HT-29 (cell line): ENCODE measurements at places on chromosomes 7 and 10.

GRCh38 chr10:23363793-23364135, 19.2 kb upstream of the C10orf67 start:
- DNase-seq: no peak

- no peak for DNase-seq
Observed at GRCh38 chr7:50690541-50691011, 92.1 kb downstream of the GRB10 start.

DNA sequence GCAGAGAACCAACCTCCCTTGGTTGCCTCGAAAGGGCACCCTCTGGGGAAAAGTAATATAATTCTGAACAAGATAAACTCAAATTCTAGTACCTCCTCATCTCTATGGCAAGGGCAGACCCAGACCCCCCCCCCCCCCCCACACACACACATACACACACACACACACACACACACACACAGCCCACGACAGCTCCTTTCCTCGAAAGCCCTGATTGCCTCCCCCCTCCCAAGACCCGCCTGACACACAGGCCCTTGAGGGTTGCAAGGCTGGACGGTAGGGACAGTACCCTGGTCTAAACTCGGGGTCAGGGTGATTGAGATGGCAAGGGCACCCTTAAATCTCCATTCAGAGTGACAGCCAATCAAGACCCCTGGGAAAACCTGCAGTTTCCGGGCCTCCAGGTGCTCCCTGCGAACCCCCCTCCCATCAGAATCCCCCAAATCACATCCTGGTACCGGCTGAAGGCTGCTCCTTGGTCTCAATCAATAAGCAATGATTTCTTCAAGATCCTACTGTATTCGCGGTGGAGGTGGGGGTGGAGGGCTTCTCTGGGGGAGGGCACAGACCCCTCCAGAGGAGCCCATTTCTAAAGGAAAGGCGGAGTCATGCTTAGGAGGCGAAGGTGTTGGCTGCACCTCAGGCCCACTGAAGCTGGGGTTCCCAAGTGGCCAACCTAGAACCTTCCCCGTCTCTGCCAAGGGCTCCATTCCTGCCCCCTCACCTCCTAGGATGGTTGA, 100.7 kb downstream of the HIP1 start:
- DNase-seq: no peak

GRCh38 chr7:121023194-121023593, 34.7 kb downstream of the CPED1 start:
- DNase-seq: no peak

GRCh38 chr10:32204606-32205005, 142.4 kb downstream of the EPC1 start:
- no peak for DNase-seq

DNA sequence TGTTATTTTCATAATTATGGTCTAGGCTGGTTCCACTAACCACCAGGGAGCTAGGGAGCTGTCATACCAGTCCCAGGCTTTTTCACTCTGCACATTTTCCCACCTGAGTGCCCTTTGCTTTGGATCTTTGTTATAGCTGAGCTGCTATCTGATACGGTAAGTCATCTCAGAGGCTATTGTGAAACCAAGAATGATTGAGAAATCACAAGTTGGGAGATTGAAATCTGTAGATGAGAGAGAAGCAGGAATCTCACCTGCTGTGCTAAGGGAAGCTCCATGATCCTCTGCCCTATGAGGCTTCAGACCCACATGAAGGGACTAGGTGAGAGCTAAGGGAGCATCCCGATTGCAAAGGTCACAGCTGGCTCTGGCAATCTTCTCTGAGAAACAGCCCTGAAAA, 307.8 kb downstream of the REEP3 start:
- no peak for DNase-seq

DNA sequence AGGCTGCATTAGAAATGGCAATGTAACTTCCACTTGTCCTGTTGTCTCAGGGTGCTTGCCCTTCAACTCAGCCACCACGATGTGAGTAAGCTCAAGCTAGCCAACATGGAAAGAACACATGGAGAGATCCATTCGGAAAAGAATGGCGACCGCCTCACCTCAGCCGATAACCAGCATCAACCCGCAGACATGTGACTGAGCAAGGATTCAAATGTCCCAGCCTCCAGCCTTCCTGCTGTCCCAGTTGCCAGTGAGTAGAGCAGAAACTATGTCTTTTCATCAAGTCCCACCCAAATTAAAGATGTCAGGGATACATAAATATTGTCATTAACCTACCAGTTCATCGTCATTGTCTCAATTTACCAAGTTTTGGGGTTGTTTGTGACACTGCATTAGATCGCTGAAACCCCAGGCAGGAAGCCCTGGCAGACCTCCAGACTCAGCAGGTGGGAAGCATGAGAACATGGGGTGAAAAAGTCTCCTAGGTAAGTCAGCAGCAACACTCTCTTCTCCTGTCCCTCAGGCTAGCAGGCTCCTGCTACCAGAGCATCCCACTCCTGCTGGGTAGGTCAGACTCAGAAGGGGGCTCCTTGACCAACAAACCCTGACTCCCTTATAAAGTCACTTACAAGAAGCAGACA, 67.0 kb downstream of the OSBPL3 start:
- DNase-seq: no peak

DNA sequence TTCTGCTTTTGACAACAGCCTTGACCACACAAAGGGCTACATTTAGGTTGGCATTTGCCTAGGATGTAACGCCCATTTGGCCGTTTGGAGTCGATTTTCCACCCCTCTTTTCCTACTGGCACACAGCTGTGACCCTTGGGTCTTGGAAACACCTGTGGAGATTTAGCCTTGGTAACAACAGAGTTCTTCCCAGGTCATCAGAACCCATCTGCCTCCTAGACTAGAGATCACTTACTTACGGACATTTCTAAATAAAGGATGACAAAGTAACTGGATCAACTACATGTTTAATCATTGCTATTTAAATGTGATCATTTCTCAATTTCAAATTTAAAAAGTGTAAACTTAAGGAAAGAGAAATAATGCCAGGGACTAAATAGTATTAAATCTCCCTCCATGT, 42.0 kb upstream of the SVIL start:
- no peak for DNase-seq

DNA sequence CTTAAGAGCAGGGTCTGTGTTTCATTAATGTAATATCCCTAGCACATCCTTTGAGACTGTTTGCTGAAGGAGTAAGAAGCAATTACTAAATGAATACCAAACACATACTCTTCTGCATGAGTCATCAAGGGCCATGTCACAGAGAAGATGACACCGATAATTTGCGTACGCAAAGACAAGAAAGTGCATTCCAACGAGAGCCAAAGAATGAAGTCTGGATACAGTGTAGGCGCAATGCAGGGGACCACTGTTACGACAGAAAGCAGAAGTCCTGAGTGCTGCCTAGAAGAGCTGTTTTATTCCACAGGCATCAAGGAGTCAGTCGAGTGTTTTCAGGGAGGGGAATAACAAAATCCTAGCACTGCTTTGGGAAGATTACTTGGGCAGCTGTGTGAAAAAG, 62.7 kb downstream of the VPS41 start:
- DNase-seq: no peak

DNA sequence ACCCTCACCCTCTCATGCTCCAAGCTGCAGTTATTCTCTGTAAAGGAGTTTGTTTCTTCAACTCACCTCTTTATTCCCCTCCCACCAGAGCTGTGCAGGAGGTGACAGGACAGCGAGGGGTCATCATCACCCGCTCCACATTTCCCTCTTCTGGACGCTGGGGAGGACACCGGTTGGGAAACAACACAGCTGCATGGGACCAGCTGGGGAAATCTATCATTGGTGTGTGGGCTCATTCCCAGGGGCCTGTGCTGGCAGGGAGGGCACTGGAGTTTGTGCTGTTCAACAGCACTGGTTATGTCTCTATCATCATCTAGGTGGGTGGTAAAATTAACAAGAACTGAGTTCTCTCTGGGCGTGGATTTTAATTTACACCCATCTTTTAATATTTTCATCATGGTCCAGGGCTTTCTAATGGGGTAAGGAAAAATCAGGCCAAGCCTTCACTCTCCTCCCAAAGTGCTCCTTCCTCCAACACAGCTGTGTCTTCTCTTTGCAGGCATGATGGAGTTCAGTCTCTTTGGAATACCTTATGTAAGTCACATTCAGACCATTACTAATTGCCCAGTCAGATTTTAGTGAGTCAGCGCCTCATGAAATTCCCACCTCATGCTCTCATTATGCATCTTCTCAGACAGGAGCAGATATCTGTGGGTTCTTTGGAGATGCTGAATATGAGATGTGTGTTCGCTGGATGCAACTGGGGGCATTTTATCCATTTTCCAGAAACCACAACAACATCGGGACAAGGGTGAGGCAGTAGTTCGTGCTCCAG, 61.6 kb downstream of the PRSS58 start:
- no peak for DNase-seq

DNA sequence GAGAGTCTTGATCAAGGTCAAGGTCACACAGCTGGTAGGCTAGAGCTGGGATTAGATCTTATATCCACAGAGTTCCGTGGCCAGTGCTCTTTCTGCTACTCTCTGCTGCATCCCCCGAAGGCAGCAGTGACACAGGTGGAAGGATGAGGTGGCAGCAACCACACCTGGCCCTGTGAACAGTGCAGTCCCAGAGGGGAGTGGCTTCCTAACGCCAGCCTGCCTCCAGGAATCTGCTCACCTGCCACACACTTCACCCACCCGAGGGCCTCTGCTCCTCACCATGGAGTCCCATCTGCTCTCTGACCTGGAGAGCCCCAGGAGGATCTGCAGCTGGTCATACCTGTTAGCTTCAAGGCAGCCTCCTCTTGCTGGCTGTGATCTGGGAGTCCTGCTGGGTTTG, 484.2 kb downstream of the PLXNA4 start:
- no peak for DNase-seq

GRCh38 chr7:4939971-4940728, 18.8 kb downstream of the MMD2 start:
- DNase-seq: no peak

DNA sequence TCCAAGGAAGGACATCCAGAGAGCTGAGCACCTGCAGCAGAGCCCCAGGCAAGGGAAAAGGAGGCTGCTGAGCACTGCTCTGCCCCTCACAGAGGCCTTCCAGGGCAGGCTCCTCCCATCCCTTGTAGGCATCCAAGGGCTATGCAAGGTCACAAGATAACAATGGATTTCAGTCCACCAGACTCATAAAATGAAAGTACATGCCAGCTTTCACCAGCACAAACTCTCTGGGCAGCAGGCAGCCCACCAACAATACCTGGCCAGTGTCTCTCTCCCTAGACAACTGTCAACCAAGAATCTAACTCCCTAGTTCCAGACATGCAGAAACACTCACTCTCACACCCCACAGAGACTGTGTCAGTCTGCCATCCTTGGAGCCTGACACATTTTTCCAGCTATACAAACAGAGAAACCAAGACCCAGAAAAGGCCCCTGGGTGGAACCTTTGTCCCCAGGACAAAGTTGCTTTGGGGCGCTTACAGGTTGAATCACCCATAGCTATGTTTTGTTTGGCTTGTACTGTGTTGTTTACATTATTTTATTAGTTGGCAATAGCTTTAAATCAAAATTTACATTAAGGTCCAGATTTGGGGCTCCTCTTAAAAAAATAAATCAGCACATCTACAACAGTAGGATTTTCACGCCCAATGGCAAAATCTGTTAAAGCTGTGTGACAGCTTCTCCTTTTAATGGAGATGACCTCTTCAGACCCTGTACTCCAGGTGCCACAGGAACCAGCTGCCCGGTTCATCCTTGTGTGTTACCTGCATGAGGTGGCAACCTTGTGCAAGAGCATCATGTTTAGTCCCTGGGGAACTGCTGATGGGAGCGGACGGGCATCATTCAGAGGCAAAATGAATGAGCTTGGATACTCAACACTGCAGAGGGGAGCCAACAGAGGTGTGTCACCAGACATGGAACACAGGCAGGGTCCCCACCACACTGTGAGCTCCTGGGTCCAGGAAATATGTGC, 5.2 kb downstream of the GRID1 start:
- no peak for DNase-seq

GRCh38 chr7:126685018-126685573, 567.6 kb downstream of the GRM8 start:
- DNase-seq: no peak

DNA sequence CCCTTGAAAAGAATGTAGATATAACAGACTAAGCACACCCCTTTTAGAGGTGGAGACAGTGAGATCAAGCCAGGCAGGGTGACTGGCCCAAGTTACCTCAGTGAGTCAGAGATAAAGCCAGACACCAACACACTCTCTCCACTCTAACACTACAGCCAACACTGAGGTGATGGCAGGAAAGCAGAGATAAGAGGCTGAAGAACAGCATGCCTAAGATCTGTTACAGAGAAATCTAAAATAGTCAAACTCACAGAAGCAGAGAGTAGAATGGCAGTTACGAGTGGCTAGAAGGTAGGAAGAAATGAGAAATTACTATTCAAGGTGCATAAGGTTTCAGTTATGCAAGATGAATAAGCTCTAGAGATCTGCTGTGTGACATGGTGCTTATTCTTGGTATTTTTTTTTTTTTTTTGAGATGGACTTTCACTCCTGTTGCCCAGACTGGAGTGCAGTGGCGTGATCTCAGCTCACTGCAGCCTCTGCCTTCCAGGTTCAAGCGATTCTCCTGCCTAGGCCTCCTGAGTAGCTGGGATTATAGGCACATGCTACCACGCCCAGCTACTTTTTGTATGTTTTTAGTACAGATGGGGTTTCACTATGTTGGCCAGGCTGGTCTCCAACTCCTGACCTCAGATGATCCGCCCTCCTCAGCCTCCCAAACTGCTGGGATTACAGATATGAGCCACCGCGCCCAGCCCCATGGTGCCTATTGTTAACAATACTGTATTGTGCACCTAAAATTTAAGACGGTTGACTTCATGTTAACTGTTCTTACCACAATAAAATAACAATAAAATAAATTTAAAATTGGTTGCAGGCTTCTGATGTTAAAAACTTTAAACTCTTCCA, 28.7 kb downstream of the ICA1 start:
- no peak for DNase-seq

DNA sequence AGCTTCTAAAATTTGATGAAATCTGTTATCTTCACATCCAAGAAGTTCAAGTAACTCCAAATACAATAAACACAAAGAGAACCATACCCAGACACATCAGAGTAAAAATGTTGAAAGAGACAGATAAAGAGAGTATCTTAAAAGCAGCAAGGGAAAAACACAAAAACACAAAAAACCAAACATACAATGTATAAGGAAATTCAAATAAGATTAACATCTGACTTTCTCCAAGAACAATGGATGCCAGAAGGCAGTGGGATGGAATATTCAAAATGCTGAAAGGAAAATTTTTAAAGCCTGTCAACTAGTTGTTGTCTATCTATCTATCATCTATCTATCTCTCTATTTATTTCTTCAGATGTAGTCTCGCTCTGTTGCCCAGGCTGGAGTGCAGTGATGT, 72.4 kb upstream of the MKLN1 start:
- no peak for DNase-seq

GRCh38 chr10:102919992-102920739, 2.1 kb downstream of the CNNM2 start:
- DNase-seq: no peak
